ENCODE measurements at places on chromosomes 6 and 20. TPM values are rescaled to one million over a fixed set of nuclear protein-coding genes. Genes with fewer than 3 reads are reported as not detected.

GRCh38 chr6:158848490-158848895 is 29.3 kb upstream of the EZR start:
- DNase-seq: no peak

The CDH22 gene
- not detected for total RNA-seq

DNA sequence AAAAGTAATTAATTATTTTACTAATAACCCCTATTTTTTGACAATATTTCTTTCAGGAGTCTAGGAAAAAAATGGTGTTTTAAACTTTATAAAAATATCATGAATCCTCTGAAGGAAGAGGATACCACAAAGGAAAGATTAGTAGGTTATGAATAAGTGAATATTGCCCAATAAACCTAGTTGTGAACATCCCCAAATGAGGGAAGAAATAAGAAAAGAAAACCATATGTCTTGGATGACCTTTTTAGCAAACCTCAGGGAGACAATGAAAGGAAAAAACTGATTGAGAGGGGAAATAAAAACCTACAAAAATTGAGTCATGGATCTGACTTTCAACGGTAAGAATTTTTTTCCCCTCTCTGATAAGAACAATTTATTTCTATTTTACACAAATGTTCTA is 34.4 kb downstream of the TENT5A start:
- DNase-seq: no peak

The KCNK15 gene
- not detected for total RNA-seq

- no peak for DNase-seq
These were observed 280.1 kb upstream of the PLCB4 start for GRCh38 chr20:8788831-8789230.

DNA sequence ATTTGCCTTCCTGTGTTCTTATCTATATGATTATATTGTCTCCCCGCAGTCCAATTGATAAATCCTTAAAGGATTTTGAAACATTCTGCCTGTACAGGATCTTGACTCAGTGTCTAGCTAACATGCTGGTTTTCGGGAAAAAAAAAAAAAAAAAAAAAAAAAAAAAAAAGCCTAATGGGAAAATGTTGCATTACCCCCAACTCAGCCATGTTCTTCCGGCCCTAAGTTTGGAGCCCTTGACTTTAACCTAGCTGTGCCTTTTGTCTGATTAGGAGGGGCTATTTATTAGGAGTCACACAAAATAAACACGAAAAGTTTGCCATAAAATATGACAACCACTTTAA is 244.4 kb upstream of the TCF21 start:
- no peak for DNase-seq

The HS3ST5 gene
- not detected for total RNA-seq

The COL19A1 gene
- 5.6 TPM for total RNA-seq

The NOX3 gene
- total RNA-seq: not detected

GRCh38 chr6:104541411-104541810 is 318.3 kb downstream of the HACE1 start:
- DNase-seq: no peak

DNA sequence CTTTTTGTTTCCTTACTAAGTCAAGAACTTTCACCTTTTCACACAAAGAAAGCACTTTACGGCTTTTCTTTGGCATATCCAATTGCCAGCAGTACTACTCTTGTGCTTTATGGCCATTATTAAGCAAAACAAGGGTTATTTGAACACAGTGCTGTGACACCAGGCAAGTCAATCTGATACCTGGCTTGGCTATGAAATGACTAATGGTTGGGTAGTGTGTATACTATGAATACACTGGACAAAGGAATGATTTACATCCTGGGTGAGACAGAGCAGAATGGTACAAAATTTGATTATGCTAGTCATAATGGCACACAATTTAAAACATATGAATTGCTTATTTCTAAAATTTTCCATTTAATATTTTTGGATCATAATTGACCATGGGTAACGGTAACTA is 22.1 kb upstream of the ADGRF1 start:
- no peak for DNase-seq

The SLC22A2 gene
- total RNA-seq: not detected

GRCh38 chr20:32823078-32823477 is 3.3 kb downstream of the MAPRE1 start:
- no peak for DNase-seq
